ENCODE measurements at places on chromosomes 13 and 19. TPM values are rescaled to one million over a fixed set of nuclear protein-coding genes. Genes with fewer than 3 reads are reported as not detected.

The PTH2 gene
- not detected for total RNA-seq

The UBE2S gene
- 296 TPM for total RNA-seq

The ZNF837 gene
- total RNA-seq, result 1.9 TPM

The PRSS57 gene
- total RNA-seq, result not detected

The DNAAF3 gene
- not detected for total RNA-seq

The MAST1 gene
- total RNA-seq, result 0.92 TPM

The SIGLEC12 gene
- total RNA-seq, result 1.6 TPM

The PRPF31 gene
- 124 TPM for total RNA-seq

The C19orf18 gene
- total RNA-seq, result not detected

The ATP7B gene
- total RNA-seq, result 0.75 TPM

The RFPL4AL1 gene
- not detected for total RNA-seq

The KASH5 gene
- total RNA-seq, result 0.19 TPM

The ADGRE2 gene
- total RNA-seq, result 0.69 TPM

The RFXAP gene
- total RNA-seq, result 10.1 TPM

The RASIP1 gene
- 0.63 TPM for total RNA-seq

The RASAL3 gene
- 104 TPM for total RNA-seq

The UBL5 gene
- 354 TPM for total RNA-seq

The TPTE2 gene
- total RNA-seq, result not detected

The USHBP1 gene
- total RNA-seq, result not detected

The ABHD17A gene
- total RNA-seq, result 125 TPM

The NOVA2 gene
- total RNA-seq, result not detected

The DMKN gene
- total RNA-seq, result 0.65 TPM
